ENCODE measurements at places on chromosomes 3 and 15.

- DNase-seq, result peak; percentile 10
Measured at GRCh38 chr3:119148493-119149180, 2.7 kb downstream of the TEX55 start.

GRCh38 chr3:150409512-150410310 lies 1.6 kb downstream of the TSC22D2 start:
- DNase-seq, result no peak

DNA sequence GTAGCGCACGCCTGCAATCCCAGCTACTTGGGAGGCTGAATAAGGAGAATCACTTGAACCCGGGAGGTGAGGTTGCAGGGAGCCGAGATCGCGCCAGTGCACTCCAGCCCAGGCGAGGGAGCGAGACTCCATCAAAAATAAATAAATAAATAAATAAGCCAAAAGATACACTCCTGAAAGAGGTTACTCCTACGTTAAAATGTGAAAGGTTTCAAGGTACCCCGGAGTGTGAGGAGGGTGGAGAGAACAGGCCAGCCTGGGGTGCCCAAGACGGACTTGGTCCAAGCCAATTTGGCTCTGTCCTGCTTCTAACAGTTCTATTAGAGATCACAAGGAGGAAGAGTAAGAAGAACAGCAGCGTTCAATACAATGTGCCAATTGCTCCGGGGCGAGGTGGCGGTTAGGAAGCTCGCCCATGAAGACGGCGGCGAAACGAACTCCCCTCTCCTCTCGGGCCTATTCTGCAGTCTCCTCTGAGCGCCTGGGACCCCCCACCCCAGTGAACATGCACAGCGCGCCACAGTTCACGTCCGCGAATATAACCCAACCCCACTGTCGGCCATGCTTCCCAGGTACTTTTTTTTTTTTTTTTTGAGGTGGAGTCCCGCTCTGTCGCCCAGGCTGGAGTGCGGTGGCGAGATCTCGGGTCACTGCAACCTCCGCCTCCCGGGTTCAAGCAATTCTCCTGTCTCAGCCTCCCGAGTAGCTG lies 942 bp downstream of the ELP6 start:
- DNase-seq, result no peak

GRCh38 chr3:105999856-106000255 lies 131.0 kb upstream of the CBLB start:
- no peak for DNase-seq

DNA sequence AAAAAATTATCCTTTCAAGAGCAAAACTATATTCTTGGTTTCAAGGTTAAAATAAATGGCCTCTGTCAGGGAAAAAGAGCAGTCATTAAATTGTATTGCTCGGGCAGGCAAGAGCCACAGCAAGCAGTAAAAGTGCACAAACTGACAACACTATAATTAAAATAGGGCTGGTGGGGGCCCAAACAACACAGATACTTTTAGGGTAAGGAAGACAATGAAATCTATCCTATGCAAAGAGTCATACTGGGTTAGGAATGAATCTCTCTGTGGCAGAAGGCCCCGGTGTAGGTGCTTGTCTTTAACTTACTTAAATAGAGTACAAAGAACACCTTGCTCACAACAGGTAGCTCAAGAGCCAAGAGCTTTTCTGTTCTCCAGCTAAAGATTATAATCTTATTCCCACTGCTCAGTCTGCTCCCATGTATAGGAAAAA lies 94.7 kb downstream of the DLG1 start:
- no peak for DNase-seq

- no peak for DNase-seq
Measured at GRCh38 chr15:50904211-50904610, 4.3 kb upstream of the AP4E1 start.

GRCh38 chr3:52881871-52882270 lies 15.5 kb downstream of the STIMATE start:
- DNase-seq, result no peak

DNA sequence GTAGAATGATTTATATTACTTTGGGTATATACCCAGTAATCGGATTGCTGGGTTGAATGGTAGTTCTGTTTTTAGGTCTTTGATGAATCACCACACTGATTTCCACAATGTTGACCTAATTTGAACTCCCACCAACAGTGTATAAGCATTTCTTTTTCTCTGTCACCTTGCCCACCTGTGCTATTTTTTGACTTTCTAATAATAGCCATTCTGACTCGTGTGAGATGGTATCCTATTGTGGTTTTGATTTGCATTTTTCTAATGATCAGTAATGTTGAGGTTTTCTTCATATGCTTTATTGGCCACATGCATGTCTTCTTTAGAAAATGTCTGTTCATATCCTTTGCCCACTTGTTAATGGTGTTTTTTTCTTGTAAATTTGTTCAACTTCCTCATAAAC lies 340.8 kb downstream of the PLOD2 start:
- no peak for DNase-seq

DNA sequence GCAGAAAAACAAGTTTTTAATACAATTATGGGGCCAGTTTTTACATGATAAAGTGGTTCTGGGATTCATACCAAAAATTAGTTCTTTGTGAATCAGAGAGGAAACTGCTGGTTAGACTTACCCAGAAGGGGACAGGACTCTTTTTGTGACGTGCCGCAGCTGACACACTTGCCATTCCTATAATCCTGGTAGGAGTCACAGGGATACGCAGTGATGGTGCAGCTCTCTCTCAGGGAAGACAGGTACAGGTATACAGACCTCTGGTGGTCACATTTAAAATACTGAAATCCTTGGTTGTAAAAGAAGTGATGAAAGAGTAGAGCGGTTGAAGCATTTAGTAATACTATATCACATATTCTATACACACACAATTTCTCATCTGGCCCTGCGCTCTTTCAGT lies 20.2 kb upstream of the TMEM41A start:
- DNase-seq, result no peak

- DNase-seq, result peak; percentile 16
Measured at GRCh38 chr15:51969728-51970127, 1.9 kb downstream of the LEO1 start.

- DNase-seq, result no peak
Measured at GRCh38 chr3:143000528-143000927, 842 bp upstream of the U2SURP start.

GRCh38 chr15:93826293-93826692 lies 405.1 kb upstream of the MCTP2 start:
- no peak for DNase-seq

DNA sequence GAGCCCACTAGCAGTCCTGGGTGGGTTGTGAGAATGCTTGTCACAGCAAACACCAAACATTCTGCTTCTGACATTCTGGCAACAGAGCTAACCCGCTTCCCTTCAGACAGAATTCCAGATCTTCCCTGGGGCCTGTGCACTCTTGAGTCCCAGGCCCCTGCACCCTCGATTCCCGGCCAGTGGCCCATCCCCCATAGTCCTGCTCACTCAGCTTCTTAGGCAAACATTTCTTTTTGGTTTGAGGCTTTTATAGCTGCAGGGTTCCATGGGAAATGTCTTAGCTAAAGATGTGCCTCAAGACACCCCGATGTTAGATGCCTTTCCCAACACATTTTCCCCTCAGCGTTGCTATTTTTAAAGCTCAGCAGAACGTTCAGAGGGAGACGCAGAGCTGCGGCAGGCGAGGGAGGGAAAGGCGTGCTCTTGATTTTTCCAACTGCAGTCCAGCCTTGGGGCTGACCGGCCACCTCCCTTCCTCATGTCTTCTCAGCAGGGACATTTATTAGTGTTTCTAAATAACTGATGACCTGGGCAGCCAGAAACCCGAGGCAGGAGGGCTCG lies 35.2 kb downstream of the ABTB1 start:
- no peak for DNase-seq

GRCh38 chr3:61685755-61686154 lies 124.4 kb downstream of the PTPRG start:
- no peak for DNase-seq

DNA sequence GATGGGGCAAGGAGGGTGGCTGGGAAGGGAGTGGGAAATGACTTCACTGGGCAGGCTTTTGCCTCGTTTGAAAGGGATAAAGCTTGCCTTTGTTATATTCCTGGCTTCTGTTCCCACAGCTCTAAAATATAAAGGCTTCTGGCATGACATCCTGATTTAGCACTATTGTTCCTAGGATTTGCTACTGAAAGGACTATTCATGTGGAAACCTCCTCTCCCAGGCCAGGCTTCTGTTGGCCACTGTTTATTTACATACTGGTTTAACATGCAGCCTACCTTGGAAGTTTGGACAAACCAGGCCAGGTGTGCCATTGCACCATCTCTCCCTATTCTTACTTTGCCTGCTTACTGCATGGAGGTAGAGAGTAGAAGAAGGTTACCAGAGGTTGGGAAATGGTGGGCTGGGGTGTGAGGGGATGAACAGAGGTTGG lies 2.4 kb upstream of the LMCD1 start:
- no peak for DNase-seq

- no peak for DNase-seq
Measured at GRCh38 chr3:10757021-10757820, 58.8 kb upstream of the SLC6A11 start.

GRCh38 chr3:64759811-64760210 lies 72.0 kb upstream of the ADAMTS9 start:
- DNase-seq, result no peak

DNA sequence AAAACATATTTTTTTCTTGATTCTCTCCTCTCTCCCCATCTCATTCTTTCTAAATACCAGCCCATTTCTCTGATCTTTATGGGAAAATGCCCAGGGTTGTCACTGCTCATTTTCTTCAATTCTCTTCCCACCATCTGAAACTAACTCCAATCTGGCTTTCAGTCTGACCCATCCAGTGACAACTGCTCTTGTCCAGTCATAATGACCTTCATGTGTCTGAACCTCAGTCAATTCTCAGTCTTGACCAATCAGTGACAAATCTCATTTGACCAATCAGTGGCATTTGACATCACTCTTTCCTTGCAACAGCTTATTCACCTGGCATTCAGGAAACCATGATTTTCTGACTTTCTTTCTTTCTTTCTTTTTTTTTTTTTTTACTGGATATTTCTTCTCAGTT lies 15.1 kb downstream of the VEPH1 start:
- DNase-seq, result no peak

DNA sequence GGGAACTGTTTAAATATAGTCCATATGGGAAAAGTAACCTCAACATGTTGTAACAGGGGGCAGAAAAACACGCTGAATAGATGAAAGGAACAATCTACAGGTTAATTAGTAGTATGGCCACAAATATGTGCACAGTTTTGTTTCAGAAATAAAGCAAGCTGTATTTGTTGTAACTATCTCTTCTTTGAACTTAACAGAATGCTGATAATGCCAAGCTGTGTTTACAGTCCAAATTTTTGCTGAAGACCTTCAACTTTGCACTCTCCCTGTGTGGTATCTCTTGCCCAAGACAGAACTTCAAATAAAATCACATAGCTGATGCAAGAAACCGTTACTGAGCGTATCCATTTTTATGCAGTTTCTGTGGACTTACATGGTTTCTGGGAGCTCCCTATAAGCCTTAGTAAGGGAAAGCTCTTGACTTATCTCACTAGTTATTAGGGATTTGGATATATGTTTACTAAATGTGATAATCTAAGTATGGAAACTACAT lies 425.4 kb upstream of the TPRG1 start:
- DNase-seq, result no peak

DNA sequence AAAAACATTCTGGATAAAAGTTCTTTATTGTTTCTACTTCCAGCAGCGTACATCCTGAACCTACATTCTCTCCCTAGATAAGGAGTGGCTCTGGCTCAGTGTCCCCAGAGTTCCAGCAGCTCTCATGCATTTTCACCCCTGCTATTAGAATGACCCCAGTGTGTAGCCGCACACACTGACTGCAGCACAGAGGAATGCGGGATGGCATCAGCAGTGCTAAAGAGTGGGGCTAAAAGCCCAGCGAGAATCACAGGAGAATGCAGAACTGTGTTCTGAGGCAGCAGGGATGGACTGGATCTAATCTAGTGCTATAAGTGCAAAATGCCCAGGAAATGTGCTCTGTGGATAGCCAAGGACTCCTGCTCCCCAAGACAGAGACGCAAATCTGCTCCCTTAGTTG lies 66.4 kb upstream of the TJP1 start:
- no peak for DNase-seq

- no peak for DNase-seq
Measured at GRCh38 chr15:80970018-80970657, 19.5 kb downstream of the MESD start.

GRCh38 chr15:92907896-92908712 lies 8.0 kb downstream of the CHD2 start:
- DNase-seq, result peak; percentile 75

- DNase-seq, result no peak
Measured at GRCh38 chr3:121295452-121295851, 250.3 kb downstream of the POLQ start.

- no peak for DNase-seq
Measured at GRCh38 chr3:121803771-121804320, 31.0 kb downstream of the IQCB1 start.

DNA sequence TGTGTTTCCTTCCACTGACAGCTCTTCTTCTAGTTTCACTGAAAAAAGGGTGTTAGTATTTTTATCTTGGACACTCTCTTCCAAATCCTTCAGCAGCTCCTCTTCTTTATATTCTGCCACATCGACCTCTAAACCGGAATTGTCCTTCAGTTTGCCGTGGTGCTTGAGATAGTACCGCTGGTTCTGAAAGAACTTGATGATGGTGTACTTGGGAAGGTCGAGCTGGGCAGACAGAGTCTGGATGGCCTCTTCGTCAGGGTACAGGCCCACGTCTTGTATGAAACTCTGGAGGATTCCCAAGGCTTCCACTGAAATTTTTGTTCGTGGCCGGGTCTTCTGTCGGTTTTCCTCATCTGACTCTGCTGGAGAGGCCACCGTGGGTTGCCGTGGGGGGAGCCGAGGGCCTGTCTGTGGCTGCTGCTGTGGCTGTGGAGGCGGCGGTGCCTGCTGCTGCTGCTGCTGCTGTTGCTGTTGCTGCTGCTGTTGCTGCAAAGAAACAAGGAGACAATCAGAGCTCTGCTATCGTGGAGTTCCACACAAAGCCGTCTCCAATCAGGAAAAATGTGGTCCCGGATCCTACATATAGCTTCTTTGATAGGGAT lies 75.8 kb downstream of the SATB1 start:
- no peak for DNase-seq

DNA sequence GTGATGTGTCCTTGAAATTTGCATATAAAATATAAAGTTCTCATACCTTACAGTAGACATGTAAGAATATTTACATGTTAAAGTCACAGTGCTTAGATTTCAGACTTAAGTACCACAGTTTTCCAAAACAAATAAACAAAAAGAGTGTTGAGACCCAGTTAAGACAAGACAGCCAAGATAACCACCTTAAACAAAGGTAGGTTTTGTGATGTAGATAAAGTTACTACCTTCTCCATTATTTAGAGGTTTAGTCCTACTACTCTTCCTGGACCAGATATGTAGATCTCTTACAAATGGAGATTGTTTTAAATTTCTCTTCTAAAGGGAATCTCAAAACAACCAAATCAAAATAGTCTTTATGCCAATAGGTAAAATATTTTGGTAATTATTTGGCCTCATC lies 15.7 kb downstream of the OR5H15 start:
- DNase-seq, result no peak

GRCh38 chr3:53705774-53706173 lies 140.4 kb downstream of the CHDH start:
- no peak for DNase-seq

Data from AG09309 (cell line).